ENCODE measurements at places on chromosomes 5 and 9.
A peak's percentile ranks its signal among the peaks of the same experiment; 100 is the strongest.

DNA sequence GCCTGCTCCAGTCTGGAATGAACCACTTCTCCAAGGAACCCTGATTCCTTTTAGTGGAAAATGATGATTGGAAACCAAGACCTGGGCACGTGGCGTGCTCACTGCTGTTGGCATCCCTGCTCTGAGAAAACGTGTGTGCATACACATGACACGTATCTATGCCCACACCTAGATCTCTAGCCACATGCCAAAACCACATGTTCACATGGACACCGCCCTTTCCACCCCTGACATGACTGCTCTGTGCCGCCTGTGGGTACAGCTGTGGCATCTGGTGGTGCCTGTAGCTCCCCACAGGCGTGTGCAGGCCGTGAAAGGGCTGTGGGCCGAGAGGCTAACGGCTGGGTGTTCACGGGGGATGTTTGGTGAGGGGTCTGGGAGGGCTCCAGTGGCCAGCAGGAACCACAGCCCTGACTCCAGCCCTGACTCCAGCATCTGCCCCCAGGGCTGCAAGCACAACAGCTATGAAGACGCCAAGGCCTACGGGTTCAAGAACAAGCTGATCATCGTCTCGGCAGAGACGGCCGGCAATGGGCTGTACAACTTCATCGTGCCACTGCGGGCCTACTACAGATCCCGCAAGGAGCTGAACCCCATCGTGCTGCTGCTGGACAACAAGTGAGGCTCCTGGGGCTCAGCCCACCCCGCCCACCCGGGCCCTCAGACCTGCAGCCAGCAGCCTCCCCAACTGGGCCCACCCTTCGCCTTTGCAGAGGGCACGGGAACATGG, 75.1 kb downstream of the KCNT1 start:
- DNase-seq, result no peak

GRCh38 chr9:77679088-77679487, 31.0 kb upstream of the GNA14 start:
- no peak for DNase-seq

DNA sequence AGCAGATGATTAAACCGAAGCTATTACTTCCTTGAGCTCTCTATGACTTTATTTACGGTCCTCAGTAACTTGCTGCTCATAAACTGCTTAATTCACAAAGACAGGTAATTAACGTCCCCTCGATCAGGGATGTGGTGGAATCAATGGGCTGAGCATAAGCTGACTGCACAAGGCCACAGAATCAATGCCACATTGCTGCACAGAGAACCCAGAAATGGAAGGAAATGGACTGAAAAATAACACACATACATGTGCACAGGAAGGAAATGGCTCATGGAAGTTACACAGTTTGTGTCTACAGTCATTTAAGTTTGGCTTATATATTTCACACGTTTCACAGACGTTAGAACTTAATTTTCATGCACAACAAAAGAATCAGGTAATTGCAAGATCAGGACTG, 118.3 kb upstream of the KLF9 start:
- DNase-seq, result no peak

- peak; percentile 73 for DNase-seq
These were observed 1.4 kb upstream of the IPPK start for GRCh38 chr9:92671323-92671722.

DNA sequence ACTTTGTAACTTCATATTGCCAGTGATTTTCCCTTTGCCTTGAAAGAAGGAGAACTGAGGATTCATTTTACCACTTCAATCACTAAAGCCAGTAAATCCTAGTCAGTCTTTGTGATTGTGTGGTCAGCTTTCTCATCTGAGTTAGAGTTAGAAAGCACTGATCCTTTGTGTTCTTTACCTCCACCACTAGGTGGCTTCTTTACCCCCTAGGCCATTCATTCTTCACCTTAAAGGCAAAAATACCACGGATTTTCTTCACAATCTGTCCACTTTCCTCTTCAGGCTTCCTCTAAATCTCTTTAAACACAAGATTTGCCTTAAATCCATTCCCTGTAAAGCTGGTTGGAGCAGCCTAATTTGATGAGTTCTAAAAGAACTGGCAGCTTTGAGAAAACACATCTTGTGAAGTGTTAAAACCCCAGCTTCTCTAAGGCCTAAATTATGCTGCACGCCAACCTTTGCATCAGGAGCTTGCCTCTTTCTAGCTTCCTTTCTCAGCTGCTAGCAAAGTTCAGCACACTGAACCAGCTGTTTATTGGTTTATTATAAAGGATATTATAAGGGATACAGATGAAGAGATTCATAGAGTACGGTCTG, 20.4 kb downstream of the BDP1 start:
- no peak for DNase-seq

- no peak for DNase-seq
These were observed 223.4 kb downstream of the DRD1 start for GRCh38 chr5:175220549-175220948.

DNA sequence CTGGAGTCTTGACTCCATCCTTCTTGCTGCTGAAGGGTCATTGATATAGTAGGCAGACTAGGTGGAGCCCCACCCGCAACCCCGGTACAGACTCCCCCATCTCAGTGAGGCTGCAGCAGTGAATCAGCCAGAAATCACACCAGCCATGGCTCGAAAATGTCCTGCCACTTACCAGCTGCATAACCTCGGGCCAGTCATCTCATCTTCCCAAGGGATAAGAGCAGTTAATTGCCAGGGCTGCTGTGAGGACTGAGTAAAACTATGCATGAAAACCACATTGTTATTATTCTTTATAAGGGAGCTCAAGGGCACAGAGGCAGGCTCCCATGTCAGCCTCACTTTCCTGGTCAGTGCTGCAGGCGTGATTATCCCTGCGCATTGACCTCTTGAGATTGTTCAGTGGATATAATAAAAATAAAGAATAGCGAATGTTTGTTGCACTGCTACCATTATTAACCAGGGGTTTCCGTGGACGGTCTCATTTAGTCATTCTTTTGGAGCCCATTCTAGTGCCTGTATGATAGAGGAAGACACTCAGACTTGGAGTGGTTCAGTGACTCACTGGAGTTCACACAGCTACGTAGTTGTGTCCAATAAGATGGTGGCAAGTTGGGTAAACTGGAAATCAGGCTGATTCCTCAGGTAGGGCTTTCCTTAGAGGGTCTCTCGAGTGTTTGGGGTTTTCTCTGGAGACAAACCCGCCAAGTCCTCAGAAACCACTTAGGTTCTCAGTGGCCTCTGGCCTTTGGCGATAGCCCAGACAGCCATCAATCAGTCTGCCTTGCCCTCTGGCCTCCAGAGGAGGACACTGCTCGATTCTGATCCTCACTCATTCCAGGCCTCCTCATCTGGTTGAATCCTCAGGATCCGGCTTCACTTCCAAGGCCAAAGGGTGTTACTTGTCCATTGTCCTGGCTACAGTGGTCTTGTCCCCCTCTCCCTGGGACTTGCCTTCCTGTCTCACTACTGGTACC, 39.9 kb downstream of the COL15A1 start:
- no peak for DNase-seq

- no peak for DNase-seq
These were observed 180.6 kb downstream of the EPB41L4A start for GRCh38 chr5:112238473-112238872.

Measured in glomerular endothelial cell (primary cell).